Activated T-helper 9 cell treated with anti-CD3 and anti-CD28 coated beads, Interleukin-2, amount 50 U/mL, for 16 hours (primary cell): ENCODE measurements at places on chromosomes 2 and 18.

DNA sequence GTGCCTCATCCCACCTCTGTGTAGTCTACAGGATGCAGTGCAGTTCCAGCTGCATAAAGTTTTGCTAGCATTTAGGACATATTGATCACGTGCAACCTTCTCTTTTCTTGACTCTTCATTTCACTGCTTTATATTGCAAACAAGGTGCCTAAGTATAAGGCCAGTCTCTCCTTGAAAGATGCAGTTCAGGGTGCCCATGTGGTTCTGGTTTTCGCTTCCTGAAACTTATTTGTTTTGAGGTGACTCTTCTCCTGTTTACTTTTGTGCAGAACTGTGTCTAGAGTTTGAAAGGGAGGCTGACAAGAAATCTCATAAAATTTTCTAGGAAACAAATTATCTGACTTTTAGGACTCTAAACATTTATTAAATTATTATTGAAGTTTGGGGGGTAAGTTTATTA is 189.9 kb downstream of the UBE2E3 start:
- no peak for DNase-seq

DNA sequence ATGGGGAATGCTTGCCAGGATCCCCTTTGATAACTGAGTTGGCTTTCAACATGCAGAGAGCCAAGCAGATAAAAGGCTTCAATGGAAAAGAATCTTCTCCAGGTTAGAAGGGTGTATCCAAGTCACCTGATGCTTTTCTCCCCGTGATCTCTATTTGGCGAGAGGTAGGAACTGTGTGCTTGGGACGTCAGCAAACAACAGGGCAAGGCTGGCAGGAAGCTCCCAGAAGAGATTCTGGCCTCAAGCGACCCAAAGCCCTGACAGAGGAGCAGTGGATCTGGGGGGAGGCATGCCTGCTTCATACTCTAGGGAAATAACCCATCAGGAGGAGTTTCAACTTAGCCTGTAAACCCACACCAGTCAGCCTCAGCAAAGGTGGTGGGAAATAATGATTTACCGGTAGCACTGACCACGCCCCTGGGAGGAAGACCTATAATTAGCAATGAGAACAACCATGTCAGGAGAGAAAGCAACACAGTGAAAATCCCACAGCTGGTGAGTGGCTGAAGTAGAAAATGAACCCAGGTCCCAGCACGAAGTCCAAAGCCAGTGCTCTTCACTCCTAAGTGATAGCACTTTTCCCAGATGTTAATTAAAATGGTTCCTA is 76.3 kb upstream of the SEC11C start:
- no peak for DNase-seq

- no peak for DNase-seq
Measured at GRCh38 chr2:55883357-55883756, 40.2 kb downstream of the EFEMP1 start.

- no peak for DNase-seq
Measured at GRCh38 chr2:226891780-226892590, 56.1 kb downstream of the RHBDD1 start.

DNA sequence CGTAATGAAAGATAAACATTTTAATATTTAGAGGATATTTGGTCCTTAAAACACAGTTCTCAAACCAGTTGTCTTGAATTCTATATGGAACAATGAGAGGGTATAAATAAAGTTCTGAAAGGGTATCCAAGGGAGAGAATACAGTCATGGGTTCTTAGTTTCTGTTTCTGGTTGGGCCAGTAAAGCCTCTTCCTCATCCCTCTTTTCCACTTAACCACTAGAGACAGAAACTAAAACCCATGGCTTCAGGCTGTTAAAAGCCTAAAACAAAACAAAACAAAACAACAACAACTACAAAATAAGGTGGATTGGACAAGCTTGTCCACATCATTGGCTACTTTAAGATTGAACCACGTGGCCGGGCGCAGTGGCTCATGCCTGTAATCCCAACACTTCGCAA is 18.8 kb downstream of the COQ10B start:
- no peak for DNase-seq

DNA sequence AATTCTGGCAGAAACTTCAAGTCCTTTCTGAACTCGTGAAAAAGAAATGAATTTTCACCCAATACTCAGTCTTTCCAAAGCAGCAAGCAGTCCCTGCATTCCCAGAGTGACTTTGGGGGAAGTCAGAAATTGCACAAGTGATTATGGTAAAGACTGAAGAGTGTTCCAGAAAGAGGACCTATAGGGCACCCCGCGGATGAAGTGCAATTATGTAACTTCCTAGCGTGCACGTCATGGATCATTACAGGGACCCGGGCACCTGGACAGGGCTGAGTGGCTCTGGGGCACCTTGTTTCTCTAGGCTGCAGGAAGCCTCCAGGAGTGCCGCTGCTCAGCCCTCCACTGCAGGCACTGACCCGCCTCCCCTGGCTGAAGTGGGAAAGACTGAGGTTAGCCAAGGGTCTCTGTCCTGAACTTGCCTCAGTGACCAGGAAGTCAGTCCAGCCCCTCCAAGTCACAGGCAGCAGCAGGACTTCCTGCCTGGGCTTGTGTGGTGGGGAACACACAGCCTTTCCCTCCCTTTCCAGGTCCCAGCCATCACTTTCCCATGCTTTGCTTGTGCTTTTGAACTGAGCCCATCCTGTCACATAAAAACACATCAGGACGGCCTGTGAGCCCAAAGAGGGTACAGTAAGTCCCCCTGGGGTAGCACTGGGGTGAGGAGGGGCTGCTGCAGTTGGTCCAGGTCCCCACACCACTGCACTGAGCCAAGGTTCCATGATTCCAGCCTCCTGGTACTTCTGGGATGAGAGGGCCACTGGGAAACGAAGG is 19.8 kb downstream of the TMEM185B start:
- no peak for DNase-seq

GRCh38 chr2:70009762-70010575 is 48.5 kb upstream of the ASPRV1 start:
- DNase-seq: no peak
